Fibroblast of pulmonary artery (primary cell): ENCODE measurements at places on chromosomes 7 and 10.

- no peak for DNase-seq
Observed at GRCh38 chr10:102962951-102963755, 45.1 kb downstream of the CNNM2 start.

- peak; percentile 95 for DNase-seq
Observed at GRCh38 chr7:92698237-92698841, 108.1 kb upstream of the FAM133B start.

DNA sequence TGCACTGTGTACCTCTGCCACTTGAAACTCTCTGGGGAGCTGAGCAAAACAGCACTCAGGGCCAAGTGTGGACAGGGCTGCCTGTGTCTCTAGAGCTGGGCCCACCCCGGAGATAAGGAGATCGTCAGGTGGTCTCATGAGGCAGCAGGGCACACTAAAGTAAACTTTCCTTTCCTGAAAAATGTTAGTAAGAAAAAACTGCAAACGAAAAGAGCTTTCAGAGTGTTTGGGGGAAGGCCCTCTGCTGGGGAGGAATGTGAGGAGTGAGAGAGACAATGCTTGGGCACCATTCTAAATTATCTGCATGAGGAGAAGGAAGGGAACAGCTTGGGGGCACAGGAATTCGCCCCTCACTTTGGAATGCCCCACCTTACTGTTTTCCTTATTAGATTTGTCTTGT is 127.7 kb downstream of the ATXN7L1 start:
- DNase-seq = no peak

DNA sequence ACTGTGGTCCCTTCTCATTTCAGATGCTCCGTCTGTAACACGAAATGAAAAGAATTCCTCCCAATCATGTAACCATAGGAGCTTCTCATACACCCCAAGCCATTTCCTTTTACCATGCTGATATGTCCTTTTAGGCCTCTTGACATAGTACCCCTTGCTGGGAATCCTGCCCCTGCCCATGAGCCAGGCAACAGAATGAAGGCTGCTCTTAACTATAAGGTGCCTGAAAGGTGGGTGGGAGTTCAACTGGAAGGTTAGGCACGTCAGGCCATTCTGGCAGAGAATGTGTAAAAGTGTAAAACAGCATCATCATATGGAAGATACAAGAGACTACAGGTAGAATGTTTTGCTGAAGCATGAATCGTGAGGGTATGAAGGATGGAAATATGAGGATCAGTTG is 22.5 kb downstream of the IL2RA start:
- no peak for DNase-seq

DNA sequence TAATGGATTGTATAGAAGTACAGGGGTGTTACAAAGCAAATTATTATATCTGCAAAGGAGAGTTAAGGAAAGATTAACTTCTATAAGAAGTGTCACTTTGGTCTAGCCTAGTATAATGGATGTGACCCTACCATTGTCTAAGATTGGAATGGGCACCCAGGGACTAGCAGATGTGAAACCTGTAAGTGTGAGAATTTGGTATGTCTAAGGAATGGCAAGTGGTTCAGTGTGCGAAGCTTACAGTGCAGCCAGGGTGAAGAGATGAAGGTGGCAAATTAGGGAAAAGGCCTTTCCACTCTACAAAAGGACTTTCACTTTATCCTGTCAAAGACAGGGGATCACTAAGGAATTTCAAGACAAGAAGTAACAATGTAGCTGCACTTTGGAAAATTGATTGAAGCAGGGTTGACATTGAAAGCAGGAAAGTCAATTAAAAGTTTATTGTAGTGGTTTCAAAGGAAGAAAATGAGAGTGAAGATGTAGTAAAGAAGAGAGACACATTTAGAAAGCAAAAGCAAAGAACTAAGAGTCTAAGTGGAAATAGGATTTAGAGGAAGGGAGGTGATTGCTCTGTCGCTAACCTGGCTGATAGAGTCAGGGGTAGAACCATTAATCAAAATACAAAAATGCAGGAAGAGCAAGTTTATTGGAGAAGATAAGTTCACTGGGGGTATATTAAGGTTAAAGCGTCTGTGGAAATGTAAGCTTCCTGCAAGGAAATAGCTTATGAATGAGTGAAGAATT is 47.4 kb downstream of the KCND2 start:
- DNase-seq = no peak

GRCh38 chr7:17370901-17371585 is 72.6 kb downstream of the AHR start:
- peak; percentile 30 for DNase-seq

GRCh38 chr7:91288208-91288824 is 24.1 kb downstream of the FZD1 start:
- DNase-seq = peak; percentile 43

GRCh38 chr7:15016766-15017165 is 114.2 kb upstream of the DGKB start:
- DNase-seq = no peak

DNA sequence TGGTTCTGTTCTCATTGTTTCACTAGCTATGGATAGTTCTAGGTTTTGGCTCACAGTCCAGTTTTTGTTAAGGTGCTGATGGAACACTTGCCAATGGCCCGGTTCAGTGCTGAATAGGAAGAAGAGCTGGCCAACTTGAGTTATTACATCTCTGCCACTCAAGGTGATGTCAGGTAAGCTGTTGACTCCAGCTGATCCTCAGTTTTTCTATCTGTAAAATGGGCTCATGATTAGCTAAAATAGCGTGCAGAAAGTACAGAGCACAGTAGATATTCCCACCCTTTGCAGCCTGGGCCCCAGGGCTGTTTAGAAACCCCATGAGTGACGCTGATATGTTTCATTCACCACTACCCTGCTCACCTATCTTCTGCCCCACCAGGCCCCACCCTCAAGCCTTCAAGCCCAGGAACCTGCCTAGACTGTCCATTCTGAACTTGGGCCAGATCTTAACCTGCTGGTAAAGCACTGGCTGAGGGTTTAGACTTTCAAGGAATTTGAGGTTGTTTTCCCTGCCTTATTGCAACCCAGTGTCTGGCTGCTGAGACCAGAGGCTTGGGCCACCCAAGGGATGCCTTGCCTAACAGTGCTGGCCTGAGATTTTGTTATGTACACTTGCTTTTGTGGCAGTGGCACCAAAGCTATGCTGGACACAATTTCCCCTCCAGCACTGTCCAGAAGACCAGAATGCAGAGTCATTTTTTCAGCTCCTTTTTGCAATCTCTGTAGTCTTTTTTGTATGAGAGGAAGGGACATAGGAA is 378.2 kb upstream of the ZMIZ1 start:
- DNase-seq = no peak

DNA sequence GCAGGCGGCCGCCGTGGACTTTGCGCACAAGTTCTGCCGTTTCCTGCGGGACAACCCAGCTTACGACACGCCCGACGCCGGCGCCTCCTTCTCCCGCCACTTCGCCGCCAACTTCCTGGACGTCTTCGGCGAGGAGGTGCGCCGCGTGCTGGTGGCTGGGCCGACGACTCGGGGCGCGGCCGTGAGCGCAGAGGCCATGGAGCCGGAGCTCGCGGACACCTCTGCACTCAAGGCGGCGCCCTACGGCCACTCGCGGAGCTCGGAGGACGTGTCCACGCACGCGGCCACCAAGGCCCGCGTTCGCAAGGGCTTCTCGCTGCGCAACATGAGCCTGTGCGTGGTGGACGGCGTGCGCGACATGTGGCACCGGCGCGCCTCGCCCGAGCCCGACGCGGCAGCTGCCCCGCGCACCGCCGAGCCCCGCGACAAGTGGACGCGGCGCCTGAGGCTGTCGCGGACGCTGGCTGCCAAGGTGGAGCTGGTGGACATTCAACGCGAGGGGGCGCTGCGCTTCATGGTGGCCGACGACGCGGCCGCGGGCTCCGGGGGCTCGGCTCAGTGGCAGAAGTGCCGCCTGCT is 14.1 kb downstream of the SH2B2 start:
- no peak for DNase-seq

DNA sequence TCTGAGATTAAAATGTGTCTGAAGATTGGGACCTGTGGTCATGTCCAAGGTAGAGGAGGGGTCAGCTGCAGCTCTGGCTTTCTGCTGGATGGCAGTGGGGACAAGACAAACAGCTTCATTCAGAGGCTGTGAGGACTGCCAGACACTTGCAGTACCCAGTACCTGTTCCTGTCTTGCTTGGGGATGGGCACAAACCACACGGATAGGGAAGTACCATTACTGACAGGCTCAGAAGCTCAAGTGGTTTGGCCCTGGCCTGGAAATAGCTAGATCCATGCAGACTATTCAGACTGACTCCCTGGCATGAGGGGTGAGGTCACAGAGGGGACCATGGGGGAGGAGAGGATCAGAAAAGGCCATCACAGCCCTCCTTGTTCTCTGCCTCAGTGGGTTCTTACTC is 56.0 kb upstream of the COMTD1 start:
- no peak for DNase-seq

GRCh38 chr10:119667562-119668328 is 16.6 kb downstream of the BAG3 start:
- peak; percentile 94 for DNase-seq

GRCh38 chr10:131485732-131486131 is 174.2 kb upstream of the TCERG1L start:
- no peak for DNase-seq

DNA sequence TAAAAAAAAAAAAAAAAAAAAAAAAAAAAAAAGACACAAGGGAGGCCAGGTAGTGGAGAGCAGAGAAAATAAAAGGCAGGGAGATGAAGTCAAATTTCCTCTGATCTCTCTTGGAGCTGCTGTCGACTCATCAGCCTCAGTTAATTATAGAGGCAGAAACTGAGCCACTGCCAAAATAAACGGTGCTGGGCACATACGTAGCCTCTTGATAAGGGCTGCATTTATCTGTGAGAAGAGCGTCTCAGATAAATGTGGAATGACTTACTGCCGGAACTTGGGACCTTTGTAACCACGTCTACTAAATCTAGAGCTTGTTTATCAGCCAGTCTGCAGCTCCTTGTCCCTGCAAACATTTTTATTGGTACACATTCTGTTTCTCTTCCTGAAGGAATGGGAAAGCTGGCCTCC is 162.3 kb downstream of the BAMBI start:
- DNase-seq = peak; percentile 77

- peak; percentile 22 for DNase-seq
Observed at GRCh38 chr7:108324053-108325038, 131.9 kb downstream of the NRCAM start.

GRCh38 chr10:17668435-17669184 is 24.7 kb downstream of the STAM start:
- no peak for DNase-seq

DNA sequence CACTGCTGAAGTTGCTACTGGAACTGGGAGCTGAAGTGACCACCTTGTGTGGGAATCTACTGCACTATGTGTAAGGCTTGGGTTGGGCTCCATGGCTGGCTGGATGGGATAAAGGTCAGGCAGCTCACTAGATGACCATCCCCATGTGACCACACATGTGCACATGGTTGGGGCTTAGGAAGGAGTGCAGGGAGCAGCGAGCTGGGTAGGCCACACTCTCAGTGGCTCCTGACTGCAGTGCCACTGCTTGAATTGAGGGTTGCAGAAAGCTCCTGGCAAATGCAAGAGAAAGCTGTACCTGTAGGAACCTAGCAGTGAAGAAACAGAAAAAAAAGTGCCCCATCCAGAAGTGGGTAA is 47.5 kb upstream of the AMPH start:
- no peak for DNase-seq

DNA sequence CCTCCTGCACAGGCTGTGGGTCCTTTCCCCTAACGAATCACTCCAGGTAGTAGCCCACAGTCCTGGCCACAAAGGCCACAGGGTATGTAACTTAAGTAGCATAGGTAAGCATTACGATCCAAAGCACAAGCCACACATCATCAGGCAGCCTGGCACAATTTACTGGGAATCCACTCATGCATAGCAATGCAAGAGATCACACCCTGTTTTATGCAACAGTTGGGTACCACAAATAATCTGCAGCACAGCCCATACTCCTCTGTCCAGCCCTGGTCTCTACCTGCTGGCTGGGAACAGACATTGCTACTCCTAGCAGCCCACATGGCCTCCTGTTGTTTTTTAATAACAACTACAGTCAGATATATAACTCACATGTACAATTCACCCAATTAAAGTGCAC is 34.3 kb downstream of the SRPK2 start:
- DNase-seq = no peak

DNA sequence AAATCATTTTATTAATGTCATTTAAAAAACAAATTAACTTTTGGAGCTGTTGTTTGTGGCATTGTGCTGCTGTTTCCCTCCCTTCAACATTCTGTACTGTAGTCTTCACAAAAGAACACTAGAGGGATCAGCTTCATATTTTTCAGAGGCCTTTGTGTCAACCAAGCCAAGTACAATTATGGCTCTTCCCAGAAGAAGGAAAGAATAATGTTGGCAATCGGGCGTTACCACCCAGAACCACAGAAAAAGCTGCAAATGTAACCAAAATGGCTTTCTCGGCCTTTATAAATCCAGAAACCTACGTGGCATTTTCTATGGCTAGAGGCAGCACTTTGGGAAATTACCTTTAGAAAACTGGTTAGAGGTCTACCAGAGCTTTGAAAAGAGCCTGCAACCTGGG is 98.8 kb upstream of the COL1A2 start:
- DNase-seq = peak; percentile 91

DNA sequence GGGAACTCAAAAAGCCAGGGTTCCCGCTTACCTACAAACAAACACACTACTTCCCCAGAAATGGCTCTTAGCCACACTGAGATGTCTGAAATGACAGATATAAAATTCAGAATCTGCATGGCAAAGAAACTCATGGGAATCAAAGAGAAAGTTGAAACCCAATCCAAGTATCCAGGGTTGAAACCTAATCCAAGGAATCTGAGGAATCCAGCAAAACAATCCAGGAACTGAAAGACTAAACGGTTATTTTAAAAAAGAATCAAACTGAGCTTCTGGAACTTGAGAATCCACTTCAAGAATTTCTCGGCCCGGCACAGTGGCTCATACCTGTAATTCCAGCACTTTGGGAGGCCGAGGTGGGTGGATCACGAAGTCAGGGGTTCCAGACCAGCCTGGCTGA is 568.8 kb downstream of the POM121L12 start:
- no peak for DNase-seq

DNA sequence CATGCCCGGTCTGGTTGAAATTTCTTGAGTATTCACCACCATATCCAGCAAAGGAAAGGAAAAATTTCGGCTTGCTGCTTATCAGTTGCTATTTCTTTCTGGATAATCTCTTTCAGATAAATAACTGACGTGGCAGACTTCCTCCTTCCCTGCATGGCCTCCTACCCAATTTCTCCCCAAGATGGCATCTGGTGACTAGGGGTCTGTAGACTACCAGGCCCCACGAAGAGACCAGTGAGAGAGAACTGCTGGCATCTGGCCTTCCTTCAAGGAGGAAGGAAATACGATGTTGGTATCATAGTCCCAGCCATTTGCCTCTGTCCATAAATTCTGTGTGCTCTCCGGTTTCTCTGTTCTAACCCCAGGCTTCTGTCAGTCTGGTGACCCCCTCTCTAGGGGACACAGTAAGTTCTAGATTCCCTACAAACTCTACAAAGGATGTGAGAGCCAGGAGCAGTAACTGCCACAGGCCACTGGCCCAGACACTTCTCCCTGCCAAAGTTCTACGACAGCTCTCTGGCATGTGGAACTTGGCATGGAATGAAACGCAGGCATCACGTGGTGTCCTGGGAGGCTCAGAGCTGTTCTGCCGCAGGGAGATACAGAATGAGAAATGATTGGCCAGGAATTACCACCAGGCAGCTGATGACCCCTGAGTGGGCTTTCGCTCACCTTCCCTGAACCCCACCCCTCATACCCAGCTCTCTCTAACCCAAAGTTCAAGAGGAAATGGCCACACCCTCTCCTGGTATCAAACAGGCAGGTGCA is 30.0 kb upstream of the MSRB2 start:
- DNase-seq = peak; percentile 85

GRCh38 chr7:105768898-105769507 is 107.4 kb downstream of the ATXN7L1 start:
- DNase-seq = no peak

- DNase-seq = no peak
Observed at GRCh38 chr10:69856601-69857166, 55.0 kb downstream of the COL13A1 start.
